ENCODE measurements at places on chromosomes 6 and 20. TPM values are rescaled to one million over a fixed set of nuclear protein-coding genes. Genes with fewer than 3 reads are reported as not detected.

Gene GJA10
- total RNA-seq = not detected

Gene SYNDIG1
- total RNA-seq = 0.33 TPM

Gene TP53INP2
- 1.3 TPM for total RNA-seq

Gene MTFR2
- total RNA-seq = 8.1 TPM

Gene NMBR
- 0.11 TPM for total RNA-seq

Gene CTSA
- 50.4 TPM for total RNA-seq

Gene CARMIL1
- total RNA-seq = 10.2 TPM

Gene CLPSL1
- not detected for total RNA-seq

Gene NFATC2
- not detected for total RNA-seq

Measured in uterine smooth muscle cell (primary cell).